T1000 (cell line): ENCODE measurements at places on chromosomes 5 and 9.

DNA sequence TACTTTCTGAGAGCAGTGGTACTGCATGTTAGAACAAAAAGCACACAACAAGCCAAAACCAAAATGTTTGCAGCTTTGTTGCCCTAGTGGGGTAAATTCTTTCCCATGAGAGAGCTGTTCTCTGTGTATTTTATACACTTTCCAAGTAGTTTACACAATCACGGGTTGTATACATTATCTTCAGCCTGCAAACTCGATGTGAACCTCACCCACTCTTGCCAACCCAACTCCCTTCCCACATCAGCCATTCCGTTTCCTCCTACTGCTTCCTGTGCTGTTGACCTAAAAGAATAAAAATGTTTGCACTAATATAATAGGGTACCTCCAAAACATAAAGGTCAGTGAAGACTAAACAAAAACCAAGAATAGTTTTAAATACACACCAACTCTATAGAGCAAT lies 47.0 kb downstream of the IQGAP2 start:
- no peak for DNase-seq

GRCh38 chr5:143442385-143442784 lies 38.9 kb upstream of the NR3C1 start:
- DNase-seq, result no peak

- no peak for DNase-seq
These were observed 7.6 kb upstream of the F2RL1 start for GRCh38 chr5:76811214-76811613.

- no peak for DNase-seq
These were observed 154.6 kb downstream of the FSTL4 start for GRCh38 chr5:133457439-133458355.

GRCh38 chr9:96484521-96484931 lies 34.6 kb downstream of the HABP4 start:
- DNase-seq, result no peak

DNA sequence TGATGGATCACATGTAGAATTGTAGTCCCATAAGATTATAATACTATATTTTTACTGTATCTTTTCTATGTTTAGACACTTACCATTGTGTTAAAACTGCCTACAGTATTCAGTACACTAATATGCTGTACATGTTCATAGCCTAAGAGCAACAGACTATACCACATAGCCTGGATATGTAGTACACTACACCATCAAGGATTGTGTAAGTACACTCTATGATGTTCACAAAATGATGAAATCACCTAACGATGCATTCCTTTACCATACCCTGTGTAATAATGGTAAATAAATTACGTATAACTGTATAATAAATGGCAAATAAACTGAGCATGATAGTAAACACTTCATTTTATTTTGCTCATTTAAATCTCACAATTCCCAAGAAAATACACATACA lies 60.3 kb downstream of the RICTOR start:
- DNase-seq, result no peak

GRCh38 chr5:1503241-1504068 lies 20.3 kb downstream of the LPCAT1 start:
- no peak for DNase-seq

GRCh38 chr9:83656952-83657351 lies 34.0 kb downstream of the IDNK start:
- DNase-seq, result no peak

DNA sequence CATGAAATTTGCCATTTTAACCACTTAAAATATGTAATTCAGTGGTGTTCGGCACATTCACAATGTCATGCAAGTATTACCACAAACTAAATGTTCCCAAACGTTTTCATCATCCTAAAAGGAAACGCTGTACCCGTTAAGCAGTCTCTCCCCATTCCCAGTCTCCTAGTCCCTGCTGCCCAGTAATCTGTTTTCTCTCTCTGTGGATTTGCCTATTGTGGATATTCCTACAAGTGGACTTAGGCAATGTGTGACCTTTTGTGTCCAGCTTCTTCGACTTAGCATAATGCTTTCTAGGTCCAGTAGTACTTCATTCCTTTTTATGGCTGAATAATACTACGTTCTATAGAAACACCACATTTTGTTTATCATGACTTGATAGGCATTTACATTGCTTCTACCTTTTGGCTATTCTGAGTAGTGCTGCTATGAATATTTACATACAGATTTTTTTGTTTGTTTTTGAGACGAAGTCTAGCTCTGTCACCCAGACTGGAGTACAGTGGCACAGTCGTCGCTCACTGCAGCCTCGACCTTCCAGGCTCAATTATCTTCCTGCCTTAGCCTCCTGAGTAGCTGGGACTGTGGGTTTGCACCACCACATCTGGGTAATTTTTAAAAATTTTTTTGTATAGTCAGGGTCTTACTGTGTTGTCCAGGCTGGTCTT lies 13.0 kb downstream of the DENND4C start:
- DNase-seq, result no peak

- no peak for DNase-seq
These were observed 123.2 kb downstream of the JAKMIP2 start for GRCh38 chr5:147659166-147659929.

GRCh38 chr9:137639303-137640051 lies 20.7 kb downstream of the EHMT1 start:
- no peak for DNase-seq

- DNase-seq, result no peak
These were observed at the start of gene FBP1 for GRCh38 chr9:94639061-94639998. FBP1 (minus strand) TSS chr9:94639518; CDS start chr9:94639310, 208 bp downstream.

- no peak for DNase-seq
These were observed 171.2 kb downstream of the TSSK1B start for GRCh38 chr5:113263545-113263944.

GRCh38 chr9:76657265-76657664 lies 107.0 kb upstream of the PCA3 start:
- DNase-seq, result no peak

GRCh38 chr9:16645970-16646369 lies 224.5 kb downstream of the BNC2 start:
- no peak for DNase-seq

DNA sequence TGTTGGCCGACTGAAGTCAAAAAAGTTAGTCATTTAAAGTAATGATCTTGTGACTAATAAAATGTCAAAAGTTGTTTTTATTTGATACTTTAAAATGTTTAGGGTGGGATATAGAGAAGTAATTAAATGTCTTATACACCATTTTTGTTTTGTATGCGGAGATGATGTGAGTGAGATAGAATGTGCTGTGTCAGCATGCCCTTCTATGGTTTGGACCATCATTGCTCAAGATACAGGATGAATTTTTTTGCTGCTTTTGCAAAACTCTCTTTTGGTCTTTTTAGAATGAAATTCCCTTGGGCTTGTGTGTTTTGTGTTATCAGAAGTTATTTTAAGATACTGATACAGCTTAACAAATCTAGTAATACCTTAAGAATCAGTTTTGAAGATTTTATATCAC lies 12.5 kb downstream of the SRFBP1 start:
- DNase-seq, result no peak

DNA sequence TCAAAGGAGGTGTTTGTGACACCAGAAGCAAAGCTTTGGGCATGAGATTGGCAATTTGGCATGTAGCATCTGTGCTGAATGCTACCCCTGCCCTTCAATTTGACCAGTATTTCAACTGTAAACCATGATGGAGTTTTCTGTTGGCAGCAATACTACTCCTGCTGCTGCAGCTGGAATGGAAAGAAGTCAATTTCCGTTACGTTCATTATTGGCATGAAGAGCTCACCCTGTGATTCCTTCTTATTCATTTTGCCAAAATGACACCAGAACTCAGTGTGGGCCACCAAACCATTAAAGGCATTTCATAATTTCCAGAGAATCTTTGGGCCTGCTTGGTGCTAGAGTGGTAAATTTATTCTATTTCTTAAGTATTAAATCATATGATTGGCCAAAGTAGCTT lies 433.1 kb upstream of the DMAC1 start:
- DNase-seq, result no peak

- DNase-seq, result no peak
These were observed 100.4 kb downstream of the ZNF354C start for GRCh38 chr5:179160584-179160983.

GRCh38 chr5:6758236-6758635 lies 45.0 kb downstream of the TENT4A start:
- no peak for DNase-seq

DNA sequence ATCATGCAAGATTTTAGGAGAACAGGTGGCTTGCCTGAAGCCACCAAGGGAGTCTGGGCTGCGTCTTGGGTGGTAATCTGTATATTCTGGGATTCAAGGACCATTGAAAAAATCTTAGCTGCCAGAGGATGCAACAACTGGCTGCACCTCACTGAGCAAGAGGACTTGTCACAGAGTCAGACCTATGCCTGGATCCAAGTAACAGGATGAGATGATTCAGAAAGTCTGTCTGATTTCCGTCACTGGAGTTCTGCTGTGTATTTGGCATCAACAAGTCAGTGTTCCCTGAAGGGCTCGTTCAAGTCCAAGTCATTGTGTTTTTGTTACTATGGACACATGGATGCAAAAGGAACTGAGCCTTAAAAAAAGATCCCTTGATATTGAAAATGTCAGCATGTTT lies 37.8 kb upstream of the CARTPT start:
- no peak for DNase-seq

- no peak for DNase-seq
These were observed 20.0 kb upstream of the RAB14 start for GRCh38 chr9:121221664-121222055.

GRCh38 chr5:35436400-35437057 lies 181.1 kb upstream of the SPEF2 start:
- DNase-seq, result no peak
